Daoy (cell line): ENCODE measurements at places on chromosomes 16 and 17. TPM values are rescaled to one million over a fixed set of nuclear protein-coding genes. Genes with fewer than 3 reads are reported as not detected.

DNA sequence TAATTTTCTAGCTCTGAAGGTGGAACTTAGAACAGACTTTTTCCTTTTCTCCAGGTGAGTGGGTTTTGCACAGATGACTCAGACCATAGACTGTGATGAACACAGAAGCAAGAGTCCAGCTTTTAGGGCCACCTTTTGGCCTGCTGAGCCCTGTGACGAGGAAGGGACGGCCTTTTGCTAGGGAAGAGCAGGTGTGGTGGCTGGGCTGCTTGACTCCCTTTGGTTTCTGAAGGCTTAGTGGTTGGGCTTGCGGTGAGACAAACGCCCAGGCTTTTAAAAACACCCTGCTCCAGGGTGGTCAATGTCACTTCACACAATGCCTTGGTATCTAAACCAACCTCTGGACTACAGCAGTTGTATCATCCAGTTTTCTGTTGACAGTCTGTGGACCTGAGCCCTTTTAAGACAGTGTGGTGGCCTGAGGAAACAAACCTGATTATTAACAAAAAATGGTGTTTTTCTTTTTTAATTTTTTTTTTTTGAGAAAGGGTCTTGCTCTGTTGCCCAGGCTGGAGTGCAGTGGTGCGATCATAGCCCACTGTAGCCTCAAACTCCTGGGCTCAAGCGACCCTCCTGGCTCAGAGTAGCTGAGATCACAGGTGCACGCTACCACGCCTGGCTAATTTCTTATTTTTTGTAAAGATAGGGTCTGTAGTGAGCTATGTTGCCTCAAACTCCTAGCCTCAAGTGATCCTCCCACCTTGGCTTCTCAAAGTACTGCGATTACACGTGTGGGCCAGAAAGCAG lies 134.0 kb downstream of the SNX29 start:
- no peak for DNase-seq

Gene WDR81
- 16.5 and 16.7 TPM in 2 replicates for total RNA-seq

DNA sequence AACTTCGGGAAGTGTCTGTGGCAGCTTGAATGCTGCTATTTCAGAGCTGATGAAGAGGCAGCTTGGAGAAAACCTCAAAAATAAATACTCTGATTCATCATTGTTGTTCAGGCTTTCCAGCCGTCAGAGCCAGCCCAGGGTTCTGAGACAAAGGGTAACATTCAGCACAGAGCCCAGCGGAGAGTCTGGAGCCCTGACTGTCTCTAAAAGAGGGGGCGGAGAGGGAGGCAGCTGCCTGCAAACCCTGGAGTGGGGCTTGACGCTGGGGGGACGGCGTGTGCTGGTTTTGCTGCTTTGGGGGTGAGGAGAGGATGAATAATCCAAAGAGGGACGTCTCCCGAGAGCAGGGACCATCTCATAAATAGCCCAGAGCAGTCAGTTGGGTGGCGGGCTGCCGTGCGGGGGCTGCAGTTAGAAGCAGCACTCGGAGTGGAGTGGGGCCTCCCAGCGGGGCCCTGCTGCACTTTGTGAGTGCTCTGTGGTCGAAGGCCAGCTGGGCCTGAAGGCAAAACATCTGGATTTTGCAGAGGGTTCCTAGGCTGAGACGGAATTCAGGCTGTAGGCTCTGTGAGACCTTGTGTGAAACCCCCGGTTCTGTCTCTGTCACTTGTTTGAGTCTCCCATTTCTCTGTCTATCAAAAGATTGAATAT lies 237.8 kb downstream of the PRKCA start:
- DNase-seq: peak; percentile 92

DNA sequence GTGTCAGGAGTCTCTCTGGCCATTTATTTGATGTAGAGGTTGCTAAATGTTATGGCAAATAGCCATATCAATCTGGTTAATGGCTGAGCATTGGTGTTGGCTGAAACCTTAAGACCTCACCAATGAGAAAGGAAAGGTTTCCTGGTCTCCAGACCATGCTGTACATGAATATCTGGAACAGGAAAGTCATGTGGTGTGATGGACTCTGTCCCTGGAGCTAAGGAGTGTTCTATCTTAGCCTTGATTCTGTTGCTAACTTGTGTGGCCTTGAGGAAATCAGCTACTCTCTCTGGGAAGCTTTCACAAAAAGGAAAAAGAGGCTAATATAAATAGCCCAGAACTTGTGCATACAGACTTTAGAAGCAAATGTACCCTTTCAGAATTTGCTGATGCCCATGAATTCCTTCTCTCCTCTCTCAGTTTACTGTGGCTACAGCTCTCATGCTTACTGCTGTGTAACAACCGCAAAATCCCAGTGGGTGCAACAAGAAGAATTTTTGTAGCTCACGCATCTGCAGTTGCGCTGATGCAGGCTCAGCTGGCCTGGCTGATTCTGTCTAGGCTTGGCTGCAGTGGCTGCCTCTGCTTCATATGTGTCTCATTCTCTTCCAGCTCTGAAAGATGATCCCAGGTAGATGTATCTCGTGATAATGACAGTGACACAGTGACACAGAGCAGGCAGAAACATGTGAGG lies 287.5 kb downstream of the NPIPA8 start:
- no peak for DNase-seq

GRCh38 chr17:16339959-16340358 lies 13.3 kb downstream of the CENPV start:
- no peak for DNase-seq

DNA sequence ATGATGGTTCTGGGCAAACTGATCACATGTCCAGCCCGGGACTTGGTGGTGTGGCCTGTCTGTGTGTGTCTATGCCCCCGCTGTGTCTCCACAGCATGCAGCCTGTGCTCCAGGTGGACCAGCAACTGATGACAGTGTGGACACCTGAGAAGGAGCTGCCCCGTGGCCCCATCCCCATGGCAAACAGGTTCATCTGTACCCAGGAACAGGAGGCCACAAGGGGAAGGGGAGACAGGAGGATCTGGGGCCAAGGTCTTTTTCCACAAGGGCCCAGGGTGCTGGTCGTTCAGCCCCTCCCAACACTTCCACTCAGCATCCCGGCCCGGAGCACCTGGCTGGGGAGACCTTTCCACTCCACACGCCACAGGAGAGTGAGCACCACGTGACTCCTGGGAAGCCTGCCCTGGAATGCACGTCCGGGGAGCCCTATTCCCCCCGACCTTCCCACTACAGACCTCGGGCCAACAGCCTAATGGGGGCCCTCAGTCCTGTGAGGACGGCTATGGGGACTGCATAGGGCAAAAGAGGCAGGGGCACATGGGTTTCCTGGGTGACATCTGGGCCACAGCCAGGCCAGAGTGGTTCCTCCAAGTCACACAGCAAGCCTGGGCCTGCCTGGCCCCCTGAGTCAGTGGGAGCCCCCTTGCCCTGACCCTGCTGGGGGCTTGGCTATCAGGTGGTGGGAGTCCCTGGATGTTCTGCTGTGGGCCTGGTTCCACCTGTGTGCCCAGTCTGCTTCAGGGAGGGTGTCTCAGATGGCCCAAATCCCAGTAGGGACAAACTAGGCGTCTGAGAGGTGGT lies 20.8 kb upstream of the NXPH3 start:
- no peak for DNase-seq
